CD4-positive, alpha-beta T cell treated with Interleukin-6 at 100 ng/mL for 8 hours (primary cell): ENCODE measurements at places on chromosomes 1 and 21.

DNA sequence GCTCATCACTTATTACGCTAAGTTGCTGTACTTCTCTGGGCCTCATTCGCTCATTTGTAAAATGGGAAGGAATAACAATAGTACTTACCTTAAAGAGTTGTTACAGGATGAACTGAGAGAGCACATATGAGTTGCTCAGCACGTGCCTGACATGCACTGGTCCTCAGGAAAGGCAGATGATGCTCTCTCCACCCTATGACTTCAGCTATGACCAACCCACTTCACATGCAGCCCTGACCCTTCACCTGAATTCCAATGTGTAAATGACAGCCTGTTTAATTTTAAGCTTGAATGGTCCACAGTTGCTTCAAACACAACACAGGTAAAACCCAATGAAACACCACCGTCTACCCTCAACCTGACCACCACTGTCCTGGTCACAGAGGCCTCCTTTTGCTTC is 32.9 kb downstream of the GADD45A start:
- no peak for DNase-seq

- no peak for DNase-seq
Observed at GRCh38 chr1:113830039-113830438, 17.8 kb upstream of the RSBN1 start.

- DNase-seq, result no peak
Observed at GRCh38 chr1:230144010-230144614, 77.1 kb downstream of the GALNT2 start.

DNA sequence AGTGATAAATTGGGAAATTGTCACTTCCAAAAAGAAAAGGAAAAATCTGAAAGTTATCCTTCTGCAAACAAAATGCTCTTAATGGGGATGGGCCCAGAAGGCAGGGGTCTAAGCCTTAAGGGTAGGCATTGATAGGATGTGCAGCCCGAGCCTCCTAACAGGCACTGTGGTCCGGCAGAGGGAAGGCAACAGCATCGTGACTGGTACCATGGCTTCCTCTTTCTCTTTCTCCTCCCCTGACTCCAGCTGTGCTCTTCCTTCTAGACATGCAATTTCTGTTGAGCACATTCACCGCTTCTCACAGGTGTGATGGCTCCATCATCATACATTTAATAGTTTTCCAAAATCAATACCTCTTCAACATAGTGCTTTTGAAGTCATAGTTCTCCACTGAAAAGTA is 91.5 kb downstream of the SELENOF start:
- DNase-seq, result no peak

DNA sequence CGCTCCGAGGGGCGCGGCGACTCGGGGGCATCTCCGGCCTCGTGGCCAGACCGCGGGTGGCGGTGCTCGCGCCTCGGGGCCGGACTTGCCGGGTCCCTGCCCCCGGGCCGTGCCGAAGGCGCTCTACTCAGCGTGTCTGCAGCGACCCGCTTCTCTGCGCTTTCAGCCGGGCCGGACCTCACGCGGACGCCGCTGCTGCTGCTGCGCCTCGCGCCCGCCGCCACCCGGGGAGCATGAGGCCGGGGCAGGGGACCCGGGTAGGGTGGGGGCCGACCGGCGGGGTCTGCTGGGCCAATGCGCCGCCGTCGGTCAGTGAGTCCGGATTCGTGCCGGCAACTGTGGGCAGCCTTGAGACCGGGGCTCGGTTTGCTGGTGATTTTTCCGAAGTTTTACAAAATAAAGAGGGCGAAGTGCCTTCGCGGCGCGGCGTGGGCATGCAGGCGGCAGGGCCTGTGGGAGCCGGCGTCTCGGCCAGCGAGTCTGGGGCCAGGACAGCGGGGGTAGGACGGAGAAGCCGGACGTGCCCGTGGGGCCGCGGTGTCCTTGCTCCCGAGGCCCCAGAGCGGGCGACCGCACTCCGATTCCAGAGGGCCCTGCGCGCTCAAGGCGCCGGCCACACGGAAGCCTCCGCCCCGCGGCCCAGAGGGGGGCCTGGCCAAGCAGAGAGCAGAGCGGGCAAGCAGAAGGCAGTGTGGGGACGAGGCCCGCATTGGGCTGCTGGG is 749 bp downstream of the FAM163A start:
- no peak for DNase-seq

DNA sequence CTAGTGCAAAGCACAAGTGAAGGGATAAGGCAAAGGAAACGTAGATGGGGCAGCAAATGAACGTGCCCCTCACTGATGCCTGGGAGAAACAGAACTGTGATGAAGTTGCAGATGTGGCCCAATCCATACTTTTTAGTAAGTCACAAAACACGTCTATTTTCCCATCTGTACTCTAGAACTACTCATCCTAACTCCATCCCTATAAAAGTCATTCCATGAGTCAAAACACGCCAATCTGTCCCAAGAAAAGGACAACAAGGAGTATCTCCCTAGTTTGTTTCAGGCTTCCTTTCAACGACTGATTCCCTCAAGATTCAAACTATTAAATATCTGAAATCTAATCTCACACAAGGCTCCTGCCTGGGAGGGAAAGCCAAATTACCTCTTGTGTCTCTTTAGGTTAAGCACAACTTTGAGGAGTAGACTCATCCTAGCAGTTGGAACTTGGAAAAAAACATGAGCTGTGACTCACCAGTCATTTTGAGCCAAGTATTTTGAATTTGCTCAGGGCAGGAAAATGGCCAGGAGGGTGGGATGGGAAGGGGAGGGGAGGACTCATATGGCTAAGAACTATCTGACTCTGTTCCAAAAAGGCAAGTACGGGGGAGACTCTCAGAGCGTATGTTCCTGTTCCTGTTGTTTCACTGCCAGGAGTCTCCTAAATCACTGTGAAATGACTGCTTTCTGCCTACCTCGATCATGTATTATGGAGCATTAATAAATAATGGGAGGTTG is 214.5 kb upstream of the CAMK1G start:
- no peak for DNase-seq

GRCh38 chr1:22041505-22041904 is 11.0 kb upstream of the CDC42 start:
- DNase-seq, result no peak

GRCh38 chr1:23249787-23250454 is 32.6 kb upstream of the HTR1D start:
- no peak for DNase-seq

DNA sequence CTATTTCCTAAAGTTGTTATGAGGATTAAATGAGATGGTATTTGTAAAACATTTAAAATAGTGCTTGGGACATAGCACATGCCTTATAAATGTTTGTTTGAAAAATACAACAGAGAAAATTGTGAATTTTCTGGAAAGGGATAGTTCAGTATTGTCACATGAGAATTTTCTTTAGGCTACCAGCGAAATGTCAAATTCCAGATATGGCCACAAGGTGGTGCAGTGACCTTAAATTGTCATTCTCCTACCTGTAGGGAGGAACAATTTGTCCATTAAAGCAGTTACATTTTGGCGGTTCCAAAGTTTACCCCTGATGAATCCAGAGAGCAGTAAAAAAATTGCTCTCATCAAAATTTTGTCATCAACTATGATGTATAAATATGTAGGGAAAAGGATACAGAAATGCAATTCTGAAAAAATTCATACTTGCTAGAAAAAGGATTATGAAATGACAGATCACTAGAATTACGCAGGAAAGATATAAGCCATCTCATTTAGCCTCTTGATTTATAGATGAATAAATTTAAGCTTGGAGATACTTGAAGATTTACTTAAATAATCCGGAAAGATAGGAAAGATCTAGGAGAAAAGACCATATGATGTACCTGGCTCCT is 50.2 kb upstream of the TSHB start:
- DNase-seq, result peak; percentile 65

DNA sequence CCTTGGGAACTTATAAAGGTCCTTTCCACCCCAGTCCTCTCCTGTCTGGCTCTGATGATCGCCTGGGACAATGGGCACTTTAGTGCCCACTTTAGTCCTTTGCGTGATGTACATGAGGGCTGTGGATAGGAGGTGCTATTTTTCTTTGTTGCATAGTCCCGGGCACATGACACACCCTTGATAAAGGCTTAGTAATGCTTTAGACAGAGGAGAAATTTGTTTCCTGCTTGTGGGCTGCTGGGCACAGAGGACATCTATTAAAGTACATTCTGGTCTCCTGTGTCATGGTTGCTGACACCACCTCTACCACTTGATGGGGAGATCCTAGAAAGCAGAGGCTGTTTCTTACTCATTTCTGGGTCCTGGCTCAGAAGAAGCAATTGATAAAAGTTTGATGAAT is 5.4 kb upstream of the KNCN start:
- no peak for DNase-seq

GRCh38 chr1:36963006-36963405 is 71.3 kb downstream of the GRIK3 start:
- no peak for DNase-seq

GRCh38 chr21:18041012-18041411 is 203.6 kb upstream of the CHODL start:
- no peak for DNase-seq

- DNase-seq, result no peak
Observed at GRCh38 chr1:18882486-18882885, 19.9 kb downstream of the ALDH4A1 start.

- DNase-seq, result no peak
Observed at GRCh38 chr1:31799895-31800673, 15.7 kb downstream of the SPOCD1 start.

- DNase-seq, result no peak
Observed at GRCh38 chr21:33286600-33287456, 20.7 kb downstream of the IL10RB start.

- DNase-seq, result no peak
Observed at GRCh38 chr1:20405893-20406604, 80.0 kb downstream of the CAMK2N1 start.

DNA sequence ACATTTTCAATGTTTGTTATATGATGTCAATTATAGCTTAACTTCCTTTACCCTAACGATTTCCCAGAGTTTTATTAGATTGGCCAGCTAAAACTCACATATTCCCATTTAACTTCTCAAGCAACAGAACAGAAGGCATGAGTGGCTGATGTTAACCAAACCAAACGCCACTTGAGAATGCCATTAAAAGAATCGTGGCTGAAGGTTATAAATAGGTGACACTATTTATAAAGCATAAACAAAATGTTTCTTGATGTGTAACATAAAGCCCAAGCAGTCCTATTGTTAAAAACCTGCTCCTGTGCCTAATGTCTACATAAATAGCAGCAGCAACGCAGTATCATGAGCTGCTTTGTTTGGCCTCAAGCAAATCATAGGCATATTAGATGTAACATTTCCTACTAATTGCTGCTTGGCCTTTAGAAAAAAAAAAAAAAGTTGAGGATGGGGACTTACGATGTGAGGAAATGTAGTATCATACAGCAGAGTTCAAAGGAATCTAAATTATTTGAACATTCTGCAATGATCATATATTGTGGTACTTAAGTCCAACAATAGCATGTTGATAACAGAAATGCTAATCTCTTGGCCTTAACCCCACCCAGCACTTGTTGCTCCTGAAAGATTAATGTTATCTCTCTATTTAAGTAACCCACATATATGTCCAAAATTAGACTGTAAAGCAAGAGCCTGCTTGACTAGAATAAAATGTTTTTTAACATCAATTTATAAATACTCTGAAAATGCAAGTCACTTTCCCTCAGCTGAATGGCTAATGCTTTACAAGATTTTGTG is 106.0 kb downstream of the ESRRG start:
- DNase-seq, result no peak

GRCh38 chr1:67536957-67537666 is 106.9 kb upstream of the SERBP1 start:
- DNase-seq, result no peak

GRCh38 chr1:156912861-156913808 is 7.3 kb upstream of the LRRC71 start:
- DNase-seq, result no peak

- DNase-seq, result no peak
Observed at GRCh38 chr1:25541889-25542658, 1.3 kb upstream of the LDLRAP1 start.

GRCh38 chr1:241077386-241078147 is 279.4 kb downstream of the RGS7 start:
- no peak for DNase-seq

GRCh38 chr21:33739701-33740100 is 97.4 kb downstream of the ITSN1 start:
- no peak for DNase-seq

GRCh38 chr1:101826416-101826815 is 170.3 kb downstream of the OLFM3 start:
- DNase-seq, result no peak

DNA sequence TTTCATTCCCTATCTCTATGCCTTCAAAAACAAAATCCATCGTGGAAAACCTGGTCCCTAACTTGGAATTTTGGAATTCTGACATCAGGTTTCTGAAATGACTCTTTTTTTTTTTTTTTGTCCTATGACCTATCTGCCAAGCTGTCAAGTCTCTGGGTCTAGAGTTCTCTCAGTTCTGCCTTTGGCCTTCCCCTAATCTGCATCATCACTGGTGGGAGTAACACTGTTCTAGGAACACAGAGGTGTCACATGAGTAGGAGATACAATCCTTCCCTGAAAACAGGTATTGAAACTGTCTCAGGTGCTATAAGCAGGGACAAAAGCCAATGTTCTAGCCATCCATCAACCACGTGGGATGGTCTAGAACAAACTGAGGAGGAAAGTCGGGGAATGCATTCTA is 142.0 kb upstream of the ATP1B1 start:
- DNase-seq, result no peak

DNA sequence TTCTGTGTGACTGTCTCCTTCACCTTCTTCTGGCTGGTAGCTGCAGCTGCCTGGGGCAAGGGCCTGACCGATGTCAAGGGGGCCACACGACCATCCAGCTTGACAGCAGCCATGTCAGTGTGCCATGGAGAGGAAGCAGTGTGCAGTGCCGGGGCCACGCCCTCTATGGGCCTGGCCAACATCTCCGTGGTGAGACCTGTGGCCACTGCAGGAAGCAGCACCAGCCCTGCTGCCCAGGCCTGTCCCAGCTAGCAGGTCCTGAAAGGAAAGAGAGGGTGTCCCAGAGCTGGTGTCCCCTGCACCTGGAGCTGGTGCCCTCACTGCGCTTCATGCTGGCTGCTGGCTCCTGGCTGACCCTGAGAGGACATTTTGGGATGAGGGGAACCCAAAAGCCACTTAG is 5.9 kb upstream of the ATXN7L2 start:
- no peak for DNase-seq

DNA sequence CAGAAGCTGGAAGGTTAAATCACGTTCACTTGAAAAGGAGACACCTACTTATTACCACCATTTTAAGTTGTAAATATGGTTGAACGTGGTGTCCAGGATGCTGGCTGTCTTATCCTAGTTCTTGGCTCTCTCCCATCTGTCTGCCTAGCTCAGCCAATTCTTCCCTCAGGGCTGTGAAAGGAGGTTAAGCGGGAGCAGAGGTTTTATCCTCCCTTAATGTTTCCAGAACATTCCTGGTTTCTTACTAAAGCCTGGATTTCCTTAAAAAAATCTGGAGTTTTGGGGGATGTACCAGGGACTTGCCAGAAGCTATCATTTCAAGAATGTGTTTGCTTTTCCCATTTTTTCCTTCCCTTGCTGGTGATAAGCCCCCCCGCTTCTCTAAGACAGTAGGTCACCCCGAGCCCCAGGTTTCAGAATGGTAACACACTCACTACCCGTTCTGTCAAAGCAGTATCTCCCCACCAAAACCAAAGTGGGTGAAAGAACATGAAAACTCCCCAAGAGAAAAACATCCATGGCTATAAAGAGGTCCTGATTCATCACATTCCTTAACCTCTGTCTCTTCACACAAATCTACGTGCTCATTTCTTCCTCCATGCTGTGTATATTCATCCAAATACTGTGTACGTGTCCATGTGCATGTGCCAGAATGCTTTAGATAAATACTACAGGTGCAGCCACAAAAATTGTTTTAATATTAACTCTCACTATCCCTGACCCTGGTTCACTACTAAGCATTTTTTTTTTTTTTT is 114.7 kb downstream of the MAP3K21 start:
- DNase-seq, result no peak

GRCh38 chr21:31753949-31754707 is 22.2 kb upstream of the SCAF4 start:
- DNase-seq, result no peak

GRCh38 chr1:28855469-28855951 is 43.5 kb downstream of the OPRD1 start:
- no peak for DNase-seq
